ENCODE measurements at places on chromosomes 6 and 20.

- no peak for DNase-seq
Measured at GRCh38 chr6:156982168-156982567, 205.0 kb downstream of the ARID1B start.

DNA sequence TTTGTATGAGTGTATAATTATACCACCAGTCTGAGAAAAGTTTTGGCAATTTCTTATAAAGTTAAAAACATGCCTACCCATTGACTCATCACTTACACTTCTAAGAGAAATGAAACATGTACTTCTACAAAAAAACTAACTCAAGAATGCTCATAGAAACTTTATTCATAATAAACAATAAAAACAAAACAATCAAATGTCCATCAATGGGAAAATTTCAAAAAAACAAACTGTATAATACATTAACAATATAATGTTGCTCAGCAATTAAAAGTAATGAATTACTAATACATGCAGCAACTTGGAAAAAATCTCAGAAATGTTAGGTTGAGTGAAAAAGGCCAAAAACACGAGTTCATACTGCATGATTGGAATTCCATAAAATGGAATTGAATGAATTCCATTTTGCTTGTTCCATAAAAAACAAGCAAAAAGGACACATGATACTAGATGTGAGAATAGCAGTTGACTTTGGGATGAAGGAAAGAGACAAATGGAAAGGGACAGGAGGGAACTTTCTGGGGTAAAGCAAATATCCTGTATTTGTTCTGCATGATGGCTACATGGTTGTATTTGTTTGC lies 726.6 kb downstream of the RFPL4B start:
- no peak for DNase-seq

DNA sequence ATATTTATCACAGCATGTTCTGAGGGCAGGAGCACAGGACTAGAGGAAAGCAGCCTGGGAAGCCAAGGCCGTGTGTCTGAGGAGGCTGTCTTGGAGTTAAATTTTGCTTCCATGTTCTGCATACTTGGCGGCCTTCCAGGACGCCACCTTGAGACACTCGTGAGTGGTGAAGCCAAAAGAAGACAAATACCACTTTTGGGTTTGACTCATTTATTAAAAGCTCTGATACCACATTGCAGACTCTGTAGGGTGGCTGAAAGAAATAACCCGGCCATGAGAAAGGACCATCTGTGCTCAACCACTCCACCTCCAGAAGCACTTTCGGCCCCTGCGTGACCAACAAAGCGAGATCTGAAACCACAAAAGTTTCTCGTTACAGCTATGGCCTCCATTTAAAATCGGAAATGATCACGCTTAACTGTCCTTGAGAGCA lies 120.0 kb downstream of the TMEM242 start:
- DNase-seq, result no peak

- DNase-seq, result no peak
Measured at GRCh38 chr6:52564856-52565255, 12.0 kb downstream of the TRAM2 start.

DNA sequence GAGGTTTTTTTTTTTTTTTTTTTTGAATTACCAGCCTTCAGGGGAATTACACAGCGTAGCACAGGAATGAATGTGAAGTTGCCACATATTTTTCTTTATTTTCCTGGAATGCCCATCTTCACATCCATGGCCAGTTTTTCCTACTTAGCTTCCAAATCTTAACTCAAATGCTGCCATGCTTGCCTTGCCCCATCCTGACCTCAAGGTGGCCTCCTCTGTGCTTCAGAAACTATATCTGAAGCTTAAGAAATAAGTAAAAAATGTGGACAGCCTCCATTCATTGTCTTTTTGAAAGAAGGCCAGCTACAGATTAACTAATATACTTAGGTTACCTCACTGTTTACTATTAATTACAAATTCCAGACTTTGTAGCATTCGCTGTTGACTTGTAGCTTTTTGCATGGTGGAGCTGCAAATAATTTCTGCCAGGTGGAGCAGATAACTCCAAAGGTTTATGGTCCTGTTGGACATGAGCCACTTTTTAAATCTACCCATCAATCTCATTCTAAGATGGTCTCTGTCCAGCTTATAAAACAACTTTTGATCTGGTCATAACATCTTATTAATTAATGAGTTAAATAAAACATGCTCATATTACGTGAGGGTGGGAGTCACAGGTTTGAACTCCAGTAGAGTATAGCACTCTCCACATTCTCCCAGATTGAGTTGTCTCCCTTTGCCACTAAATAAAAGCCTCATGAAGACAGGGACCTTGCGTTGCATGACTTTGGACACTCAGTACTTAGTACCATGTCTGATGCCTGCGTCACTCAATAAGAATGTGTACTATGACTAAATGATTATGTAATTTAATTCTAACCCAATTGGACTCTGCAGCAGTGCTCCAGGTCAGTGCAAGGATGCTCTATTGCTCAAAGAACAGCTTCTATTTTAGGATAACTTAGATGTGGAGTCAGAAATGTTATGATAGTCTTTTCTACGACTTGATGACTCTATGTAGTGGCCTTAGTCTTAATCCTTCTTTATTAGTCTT lies 678.6 kb upstream of the CITED2 start:
- DNase-seq, result no peak
